Cortex of kidney (tissue), 1 donor: ENCODE measurements at places on chromosomes 12 and 14.

DNA sequence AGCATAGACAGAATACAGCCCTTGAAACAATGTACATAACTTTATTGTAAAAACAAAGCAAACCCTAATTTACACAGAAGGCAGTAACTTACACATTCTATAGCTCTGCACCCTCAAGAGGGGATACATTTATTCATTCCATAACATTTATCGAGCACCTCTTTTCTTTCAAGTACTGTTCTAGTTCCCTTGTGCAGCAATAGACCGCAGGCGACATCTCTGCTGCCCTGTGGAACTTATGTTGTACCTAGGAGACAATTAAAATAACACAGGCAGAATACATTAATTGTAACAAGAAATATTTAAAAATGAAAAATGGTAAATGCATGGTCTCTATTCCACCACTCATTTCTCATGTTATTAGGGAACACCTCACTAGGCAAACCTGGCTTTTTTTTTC is 1.4 kb upstream of the ARHGDIB start:
- no peak for DNase-seq

DNA sequence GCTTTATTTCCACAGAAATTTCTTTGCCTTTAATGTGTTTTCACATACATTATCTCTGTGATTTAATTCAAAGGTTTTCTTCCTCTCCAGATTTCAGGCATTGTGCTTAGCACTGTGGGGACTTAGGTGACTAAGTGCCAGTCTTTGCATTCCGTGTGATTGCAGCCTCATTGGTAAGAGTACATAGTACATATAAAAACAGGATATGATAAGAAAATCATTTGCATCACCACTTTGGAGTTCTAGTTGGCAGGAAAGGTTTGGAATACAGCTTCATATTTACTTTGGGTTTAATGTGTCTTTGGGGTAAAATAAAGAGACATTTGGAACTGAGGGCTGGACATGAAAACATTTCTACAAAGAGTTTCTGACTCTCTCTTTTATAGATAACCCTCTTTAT is 37.8 kb upstream of the C12orf75 start:
- no peak for DNase-seq

GRCh38 chr14:24701062-24701461 is 67.1 kb upstream of the GZMB start:
- DNase-seq: no peak

DNA sequence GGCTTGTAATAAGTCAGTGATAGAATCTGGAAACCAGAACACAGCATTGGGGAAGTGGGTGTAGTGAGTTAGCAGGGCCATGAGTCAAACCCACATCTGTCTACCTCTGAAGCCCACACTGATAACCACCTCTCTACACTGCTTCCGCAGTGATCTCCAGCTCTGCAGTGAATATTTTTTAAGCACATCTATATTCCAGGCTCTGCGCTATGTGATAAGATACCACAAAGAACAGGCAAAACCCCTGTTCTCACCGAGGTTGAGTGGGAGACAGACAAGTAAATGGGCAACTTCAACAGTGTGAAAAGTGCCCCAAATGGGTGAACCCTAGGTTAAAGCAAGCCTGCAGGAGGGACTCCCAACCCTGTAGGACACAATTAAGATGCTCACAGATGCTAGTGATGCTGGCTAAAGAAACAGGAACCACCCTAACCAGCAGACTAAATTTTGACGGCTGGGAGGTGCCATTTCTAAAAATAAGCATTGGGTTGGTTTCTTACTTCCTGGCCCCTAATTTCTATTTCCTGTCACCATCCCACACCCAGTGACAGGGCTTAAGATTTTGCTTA is 375.0 kb downstream of the DPF3 start:
- DNase-seq: no peak

DNA sequence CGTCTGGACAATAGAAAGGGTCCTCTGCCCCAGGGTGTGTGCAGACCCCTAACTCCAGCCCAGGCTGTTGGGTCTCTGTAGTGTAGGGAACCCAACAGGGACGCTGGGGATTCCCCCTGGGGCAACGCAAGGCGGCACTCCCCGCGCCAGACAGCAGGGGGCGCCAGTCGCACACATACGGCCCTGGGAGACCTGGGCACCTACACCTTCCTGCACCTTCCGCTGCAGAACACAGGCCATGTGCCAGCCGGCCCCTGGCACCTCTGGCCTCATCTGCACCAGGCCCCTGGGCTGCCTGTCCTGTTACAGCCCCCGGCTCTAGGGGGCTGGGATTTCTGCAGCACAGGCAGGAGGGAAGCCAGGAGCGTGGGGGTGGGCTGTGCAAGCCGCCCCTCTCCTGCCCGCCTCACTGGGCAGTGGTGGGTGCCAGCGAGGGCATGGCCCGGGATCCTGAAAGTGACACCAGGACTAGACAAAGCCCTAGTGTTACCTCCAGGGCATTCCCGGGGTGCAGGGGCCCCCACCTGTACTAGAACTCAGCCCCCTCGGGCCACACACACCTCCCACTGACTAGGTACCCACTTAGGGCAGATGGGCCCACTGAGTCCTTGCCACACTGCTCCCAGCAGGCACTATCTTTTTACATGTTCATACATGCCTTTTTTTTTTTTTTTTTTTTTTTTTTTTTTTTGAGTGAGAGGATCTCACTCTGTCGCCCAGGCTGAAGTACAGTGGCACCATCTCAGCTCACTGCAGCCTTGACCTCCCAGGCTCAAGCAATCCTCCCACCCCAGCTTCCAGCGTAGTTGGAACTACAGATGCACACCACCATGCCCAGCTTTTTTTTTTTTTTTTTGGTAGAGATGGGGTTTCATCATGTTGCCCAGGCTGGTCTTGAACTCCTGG is 37.5 kb downstream of the CCNK start:
- DNase-seq: no peak

DNA sequence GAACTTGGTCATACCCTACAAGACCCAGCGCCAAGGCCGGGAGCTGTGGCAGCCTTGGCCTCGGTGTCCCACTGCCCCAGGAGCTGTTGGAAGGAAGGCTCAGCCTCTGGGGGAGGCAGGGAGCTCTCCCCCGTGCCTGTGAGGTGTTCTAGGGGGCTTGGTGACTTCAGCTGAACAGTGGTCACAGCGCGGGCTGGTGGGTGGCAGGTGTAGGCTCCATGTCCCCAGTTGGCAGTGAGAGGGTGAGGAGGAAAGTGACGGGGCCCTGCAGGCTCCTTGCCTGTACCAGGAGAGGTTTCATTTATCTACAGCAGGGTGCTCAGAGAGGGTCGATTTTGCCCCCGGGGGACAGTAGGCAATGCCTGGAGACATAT is 47.5 kb downstream of the DLK1 start:
- no peak for DNase-seq

DNA sequence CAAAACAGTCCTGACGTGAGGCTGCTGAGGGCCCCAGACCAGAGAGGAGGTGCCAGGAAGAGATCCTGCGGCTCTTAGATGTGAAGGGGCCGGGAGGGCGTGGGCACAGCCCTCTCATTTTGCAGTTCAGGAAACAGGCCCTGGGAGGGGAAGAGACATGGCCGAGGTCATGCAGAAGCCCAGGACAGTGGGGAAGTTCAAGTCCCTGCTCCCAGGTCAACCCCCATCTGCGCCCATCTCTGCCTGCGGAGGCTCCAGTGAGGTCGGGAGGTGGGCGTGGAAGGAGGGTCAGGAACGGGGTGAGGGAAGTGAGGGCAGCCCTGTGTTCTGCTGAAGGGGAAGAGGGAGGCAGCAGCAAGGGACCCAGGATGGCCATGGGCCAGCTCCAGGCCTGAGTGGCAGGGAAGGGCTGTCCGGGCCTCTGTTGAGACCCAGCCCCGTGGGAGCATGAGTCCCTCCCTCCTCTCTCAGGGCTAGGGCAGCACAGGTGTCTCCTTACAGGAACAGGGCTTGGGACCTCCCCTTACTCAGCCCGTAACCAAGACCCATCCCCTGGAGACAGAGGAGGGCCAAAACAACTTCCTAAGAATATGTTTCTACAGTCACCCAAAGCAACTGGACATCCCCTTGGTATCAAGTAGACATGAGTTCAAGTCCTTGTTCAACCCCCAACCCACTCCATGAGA is 90.8 kb downstream of the LGMN start:
- DNase-seq: no peak

GRCh38 chr14:71720978-71721624 is 211.1 kb upstream of the RGS6 start:
- DNase-seq: no peak

- DNase-seq: no peak
These were observed 178.6 kb upstream of the GARIN2 start for GRCh38 chr14:67010602-67011001.

DNA sequence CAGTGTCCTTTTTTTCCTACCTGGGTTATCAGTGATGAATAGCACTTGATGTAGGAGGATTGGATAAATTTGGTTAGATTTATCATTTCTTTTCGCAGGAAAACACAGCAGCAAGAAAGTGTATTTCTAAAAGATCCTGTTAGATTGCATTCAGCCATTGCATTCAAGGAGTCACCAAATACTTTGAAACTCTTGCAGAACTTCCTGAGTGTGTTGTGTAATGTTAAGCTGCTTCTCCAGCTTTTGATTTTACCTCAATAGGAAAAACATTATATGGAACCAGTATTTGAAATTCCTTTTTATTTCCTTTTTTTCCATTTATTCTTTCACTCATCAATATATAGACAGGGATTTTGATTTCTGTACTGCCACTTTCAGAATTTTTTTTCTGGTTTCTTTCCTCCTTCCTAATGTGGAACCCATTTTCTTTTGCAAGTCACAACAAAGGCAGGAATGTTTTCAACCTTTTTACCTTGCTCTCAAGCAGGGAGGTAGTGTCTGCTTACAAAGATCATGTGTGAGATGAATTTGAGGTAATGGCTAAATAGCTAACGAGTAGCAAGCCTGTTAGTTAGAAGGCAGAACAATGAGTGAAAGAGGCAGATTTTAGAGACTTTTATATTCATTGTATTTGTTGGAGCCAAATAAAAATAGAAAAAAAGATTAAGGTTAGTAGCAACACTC is 56.2 kb downstream of the PPHLN1 start:
- DNase-seq: no peak

DNA sequence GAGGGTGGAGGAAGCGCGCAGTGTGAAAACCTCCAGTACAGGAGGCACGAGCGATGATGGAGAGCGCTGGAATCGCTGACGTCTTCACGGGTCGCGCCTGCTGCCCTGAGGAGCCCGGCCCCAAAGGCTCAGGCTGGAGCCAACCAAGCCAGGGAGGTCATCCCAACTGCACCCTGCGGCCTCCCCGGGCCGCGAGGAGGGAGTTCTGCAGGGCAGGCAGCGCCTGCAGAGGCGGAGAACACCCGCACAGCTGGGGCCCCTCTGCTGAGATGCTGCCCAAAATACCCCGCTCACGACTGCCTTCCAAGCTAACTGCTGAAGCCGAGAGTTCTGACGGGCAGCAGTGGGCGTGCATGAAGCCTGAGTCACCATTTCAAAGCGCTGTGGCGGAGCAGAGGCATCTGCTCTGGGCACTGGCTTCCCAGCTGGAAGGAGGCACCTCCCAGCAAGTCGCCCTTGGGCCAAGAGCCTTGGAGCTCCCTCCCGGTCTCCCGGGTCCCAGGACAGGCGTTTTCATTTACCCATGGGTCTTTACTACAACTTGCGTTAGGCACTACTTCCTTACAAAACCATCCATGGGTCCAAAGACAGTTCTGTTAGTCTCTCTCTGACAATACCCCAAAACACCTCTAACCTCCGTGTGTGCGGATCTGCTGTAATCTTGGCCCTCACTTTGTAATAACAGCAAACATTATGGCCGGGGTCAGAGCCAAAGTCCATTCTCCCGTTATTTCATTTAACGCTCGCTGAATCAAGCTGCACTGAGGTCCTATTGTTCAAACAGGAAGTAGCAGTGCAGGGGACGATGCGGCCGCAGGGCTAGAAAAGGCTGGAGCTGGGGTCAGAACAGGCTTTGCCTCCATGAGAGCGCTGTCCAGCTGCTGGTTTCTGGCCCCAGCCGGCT is 60.1 kb upstream of the RIMBP2 start:
- DNase-seq: no peak

- DNase-seq: no peak
These were observed 50.4 kb upstream of the ATP2A2 start for GRCh38 chr12:110230655-110231054.

GRCh38 chr14:89681086-89682018 is 264.3 kb upstream of the FOXN3 start:
- no peak for DNase-seq

DNA sequence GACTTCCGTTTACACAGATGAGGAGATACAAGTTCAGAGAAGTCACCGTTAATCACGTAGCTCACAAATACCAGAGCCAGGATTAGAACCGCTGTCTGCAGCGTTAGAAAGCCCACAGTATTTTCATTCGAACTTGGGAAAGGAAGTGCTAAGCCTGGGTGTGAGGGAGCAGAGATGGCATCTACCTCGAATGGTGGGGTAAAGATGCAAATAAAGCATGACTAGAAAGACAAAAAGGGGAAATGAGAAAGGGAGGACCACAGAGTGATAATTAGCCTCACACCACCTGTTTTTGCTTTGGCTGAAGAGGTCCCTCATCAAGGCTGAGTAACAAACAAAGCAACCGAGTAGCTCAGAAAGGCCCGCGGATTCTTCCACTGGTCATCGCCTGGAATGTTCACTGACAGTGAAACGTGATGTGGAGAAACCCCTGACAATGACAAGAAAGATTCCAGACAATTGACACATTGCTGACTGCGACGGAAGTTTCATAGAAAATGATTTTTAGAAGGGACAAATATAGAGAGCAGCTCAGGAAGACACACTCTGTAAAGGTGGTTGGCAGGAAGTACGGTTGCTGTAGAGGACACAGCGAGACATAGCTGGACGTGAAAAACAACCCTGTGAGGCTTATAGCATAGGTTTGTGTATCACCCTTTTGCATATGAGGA is 31.5 kb upstream of the BHLHE41 start:
- no peak for DNase-seq

- DNase-seq: no peak
These were observed 20.2 kb upstream of the P2RX4 start for GRCh38 chr12:121189619-121190155.

- no peak for DNase-seq
These were observed 106.2 kb downstream of the UNC79 start for GRCh38 chr14:93536945-93537344.

DNA sequence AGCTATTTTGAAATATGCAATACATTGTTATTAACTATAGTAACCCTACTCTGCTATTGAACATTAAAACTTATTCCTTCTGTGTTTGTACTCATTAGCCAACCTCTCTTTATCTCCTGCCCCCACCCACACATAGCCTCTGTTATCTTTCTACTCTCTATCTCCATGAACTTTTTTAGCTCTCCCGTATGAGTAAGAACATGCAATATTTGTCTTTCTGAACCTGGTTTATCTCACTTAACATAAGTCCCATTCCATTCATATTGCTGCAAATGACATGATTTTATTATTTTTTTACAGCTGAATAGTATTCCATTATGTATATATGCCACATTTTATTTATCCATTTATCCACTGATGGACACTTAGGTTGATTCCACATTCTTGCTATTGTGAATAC is 79.0 kb upstream of the AMIGO2 start:
- no peak for DNase-seq

- DNase-seq: no peak
These were observed 15.8 kb downstream of the CCND2 start for GRCh38 chr12:4289231-4289878.

DNA sequence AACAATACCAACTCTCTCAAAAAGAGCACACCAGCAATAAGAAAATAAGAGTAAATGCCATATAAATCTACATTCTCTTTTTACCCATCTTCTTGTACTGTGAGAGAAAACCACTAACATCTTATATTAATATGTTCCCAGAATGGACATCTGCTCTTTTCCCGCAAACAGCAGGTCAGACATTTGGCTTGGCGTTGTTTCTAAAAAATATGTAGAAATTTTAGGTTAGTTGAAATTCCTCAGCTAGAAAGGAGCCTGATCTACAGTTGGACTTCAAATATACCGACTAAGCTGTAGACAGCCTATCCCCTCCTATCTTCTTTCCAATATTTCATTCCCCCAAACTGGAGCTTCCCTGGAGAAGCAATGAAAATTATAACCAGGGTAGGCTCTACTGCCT is 88.7 kb downstream of the PPP2R5E start:
- DNase-seq: no peak
